SK-N-DZ (cell line): ENCODE measurements at places on chromosomes 3 and 15.
A peak's percentile ranks its signal among the peaks of the same experiment; 100 is the strongest.

DNA sequence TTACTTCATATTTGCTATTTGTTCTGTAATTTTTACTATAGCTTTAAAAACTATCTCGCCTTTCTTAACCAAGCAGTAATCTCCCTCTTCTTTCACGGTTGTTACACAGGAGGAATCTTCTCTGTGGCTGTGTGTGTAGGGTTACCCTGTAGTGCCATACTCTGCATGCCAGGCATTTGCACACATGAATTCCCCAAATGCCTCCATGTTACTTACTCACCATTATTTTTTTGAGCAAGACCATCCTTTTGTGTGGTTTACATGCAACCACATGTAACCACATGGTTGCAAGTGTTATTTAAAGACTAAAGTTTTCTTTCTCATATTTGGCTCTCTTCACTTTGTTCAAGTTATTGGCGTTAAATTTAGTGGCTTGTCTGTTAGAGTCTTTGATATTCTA, 45.5 kb downstream of the HPS3 start:
- no peak for DNase-seq

GRCh38 chr3:37491776-37492175, 317.4 kb upstream of the LRRFIP2 start:
- no peak for DNase-seq

GRCh38 chr15:86691091-86691663, 611.5 kb downstream of the AGBL1 start:
- DNase-seq, result peak; percentile 45

DNA sequence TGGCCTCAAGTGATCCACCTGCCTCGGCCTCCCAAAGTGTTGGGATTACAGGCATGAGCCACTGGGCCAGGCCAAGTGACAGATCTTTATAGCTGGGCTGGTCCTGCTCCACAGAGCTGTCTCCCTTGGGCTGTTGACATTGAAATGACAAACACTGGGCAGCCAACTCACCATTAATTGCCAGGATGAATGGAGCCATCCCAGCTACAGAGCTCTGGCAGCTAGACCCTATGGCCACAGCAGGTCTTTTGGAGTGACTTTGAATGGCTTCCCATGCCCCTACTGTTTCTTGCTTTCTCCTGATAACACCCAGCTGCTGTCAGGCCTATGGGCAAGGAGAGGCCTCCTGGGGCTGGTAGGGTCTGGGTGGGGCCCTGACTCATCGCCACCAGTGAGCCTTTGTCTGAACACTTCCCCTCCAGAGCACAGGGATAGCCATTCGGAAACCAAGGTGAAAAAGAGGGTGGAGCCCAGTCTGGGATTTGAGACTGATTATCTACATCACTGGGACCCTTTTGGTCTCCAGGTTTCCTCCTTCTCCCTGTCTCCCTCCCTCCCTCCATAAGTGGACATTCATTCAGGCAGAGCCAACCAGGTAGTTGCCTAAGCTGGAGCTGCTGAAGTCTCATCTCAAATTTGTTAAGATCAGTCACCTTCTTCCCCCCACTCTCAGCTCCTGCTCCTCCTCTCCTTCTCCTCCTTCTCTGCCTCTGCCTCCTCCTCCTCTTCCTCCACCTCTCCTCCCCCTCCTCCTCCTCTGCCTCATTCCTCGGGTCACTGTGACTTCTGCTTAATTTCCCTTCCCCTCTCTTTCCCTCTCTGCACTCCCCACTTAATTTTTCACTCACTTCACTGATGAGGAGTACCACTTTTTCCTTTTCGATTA, 34.0 kb downstream of the BHLHE40 start:
- DNase-seq, result no peak

DNA sequence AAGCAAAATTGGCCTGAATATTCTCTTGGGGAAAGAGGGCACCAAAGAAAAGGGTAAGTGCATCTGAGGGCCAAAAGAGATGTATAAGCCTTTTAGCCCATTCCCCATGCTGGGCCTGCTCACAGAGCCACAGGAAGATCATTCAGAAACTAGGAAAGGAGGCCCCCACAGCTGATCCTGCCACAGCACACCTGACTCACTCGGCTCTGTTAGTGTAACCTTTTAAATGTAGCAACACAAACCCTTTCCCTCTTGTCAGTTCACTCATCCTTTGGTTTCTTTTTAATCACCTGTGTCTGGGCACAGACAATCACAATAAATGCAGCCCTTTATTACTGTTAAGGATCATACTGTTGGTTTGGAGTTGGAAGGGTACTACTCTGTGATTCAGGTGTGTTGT, 69.9 kb downstream of the PDCD6IP start:
- DNase-seq, result no peak

DNA sequence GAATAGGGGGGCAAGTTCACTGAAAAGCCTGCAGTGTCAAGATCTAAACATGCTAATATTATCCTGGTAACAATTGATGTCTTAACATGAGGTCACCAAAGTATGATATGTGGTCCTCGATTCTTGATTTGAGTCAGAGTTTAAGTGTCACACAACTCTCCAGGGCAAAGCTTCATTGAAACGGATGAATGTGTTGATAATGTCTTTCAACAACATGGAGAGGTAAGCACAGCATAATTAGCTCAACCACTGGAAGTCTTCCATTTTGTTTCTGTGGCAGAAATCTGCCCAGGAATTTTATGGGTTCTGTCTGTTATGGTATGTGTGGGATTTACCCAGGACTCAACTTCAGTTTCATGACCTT, 591.5 kb downstream of the ZNF385D start:
- no peak for DNase-seq

DNA sequence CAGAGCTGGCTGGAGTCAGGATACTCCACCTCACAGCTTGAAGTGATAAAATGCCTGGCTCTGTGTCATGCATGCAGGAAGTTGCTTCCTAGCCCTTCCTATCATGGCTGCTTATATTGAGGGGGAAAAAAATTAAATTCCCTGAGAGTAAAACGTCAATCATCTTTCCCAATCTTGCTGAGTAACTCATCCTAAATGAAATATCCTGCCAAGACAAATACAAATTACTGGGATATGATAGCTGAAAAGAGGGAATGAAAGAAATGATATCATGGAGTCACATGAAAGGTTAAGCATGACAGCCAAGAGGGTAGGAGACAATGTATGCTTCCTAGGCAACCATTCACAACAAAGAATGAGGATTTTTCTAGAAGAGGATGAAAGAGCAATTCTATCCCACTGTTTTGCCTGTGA, 110.6 kb downstream of the ABI3BP start:
- no peak for DNase-seq

DNA sequence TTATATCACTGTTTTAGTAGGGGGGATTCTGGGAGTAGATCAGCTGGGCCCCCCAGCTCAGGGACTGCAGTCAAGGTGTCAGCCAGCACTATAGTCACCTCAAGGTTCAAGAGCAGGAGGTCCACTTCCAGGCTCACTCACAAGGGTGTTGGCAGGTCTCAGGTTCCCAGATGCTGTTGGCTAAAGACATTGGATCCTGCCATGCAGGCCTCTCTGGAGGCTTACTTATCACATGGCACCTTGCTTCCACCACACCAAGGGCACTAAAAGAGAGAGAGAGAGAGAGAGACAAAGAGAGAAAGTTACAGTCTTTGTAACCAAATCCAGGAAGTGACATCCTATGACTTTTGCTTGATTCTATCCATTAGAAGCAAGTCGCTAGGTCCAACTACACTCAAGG, 7.5 kb upstream of the PPP1R14D start:
- DNase-seq, result no peak

GRCh38 chr3:7188551-7188950, 327.6 kb downstream of the GRM7 start:
- DNase-seq, result no peak

- DNase-seq, result peak; percentile 38
These were observed 61.1 kb downstream of the XXYLT1 start for GRCh38 chr3:195209847-195210265.

DNA sequence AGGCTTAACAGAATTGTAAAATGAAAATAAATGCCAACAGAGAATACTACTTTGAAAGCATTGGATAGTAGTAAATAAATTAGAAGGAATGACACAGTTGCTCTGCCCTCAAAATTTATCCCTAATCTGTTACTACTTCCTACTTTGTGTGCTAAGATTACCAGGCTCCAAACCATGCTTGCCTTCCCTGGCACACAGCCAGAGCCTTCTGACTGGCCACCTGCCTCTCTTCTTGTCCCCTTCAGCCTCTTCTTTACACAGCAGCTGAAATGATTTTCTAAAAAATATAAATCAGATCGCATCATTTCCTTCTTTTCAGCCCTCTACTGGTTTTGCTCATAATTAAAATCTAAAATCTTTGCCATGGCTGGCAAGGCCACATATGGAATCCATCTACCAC, 334.1 kb downstream of the FHIT start:
- DNase-seq, result no peak

DNA sequence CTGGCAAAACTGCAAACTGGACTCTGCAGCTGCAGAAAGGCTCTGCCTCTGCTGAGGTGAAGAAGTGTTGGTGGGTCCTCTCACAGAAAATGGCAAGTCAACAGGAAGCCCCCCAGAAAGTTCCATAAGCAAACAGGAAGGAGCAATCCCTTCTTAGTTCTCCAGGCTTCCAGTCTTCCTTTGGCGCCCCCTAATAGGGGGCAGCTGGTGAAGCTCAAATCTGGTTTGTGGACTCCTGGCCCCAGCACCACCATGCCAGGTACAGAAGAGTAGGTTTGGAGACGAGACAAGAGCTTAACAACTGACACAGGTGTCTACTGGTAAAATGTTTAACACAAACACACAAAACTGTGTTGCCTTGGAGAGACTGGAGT, 35.5 kb downstream of the LEO1 start:
- DNase-seq, result no peak

- no peak for DNase-seq
These were observed 76.1 kb upstream of the SPATA16 start for GRCh38 chr3:173217127-173217526.

DNA sequence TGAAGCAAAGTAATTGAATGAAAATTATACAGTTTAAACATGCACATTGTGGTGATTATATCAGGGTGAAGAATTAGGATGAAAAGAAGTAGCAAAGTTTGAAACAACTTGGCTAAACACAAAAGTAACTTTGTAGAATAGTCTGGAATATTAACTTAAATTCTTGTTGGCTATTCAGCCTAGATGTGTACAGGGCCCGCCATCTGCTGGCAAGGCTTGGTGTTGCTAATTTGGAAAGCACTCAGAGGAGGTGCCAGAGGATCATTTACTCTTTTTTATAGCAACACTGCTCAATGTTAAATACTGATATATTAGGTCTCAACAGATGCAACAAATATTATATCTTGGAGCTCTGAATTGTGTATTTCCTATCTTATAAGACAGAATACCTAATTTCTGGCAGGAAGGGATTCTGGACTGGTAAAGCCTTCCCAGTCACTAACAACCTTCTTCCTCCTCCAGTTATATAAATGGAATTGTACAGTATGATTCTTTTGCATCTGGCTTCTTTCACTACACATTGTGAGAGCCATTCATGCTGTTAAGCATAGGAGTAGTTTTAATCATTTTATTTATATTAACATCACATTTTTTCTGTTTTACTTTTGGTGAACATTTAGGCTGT, 36.1 kb downstream of the TTC23 start:
- DNase-seq, result peak; percentile 58

DNA sequence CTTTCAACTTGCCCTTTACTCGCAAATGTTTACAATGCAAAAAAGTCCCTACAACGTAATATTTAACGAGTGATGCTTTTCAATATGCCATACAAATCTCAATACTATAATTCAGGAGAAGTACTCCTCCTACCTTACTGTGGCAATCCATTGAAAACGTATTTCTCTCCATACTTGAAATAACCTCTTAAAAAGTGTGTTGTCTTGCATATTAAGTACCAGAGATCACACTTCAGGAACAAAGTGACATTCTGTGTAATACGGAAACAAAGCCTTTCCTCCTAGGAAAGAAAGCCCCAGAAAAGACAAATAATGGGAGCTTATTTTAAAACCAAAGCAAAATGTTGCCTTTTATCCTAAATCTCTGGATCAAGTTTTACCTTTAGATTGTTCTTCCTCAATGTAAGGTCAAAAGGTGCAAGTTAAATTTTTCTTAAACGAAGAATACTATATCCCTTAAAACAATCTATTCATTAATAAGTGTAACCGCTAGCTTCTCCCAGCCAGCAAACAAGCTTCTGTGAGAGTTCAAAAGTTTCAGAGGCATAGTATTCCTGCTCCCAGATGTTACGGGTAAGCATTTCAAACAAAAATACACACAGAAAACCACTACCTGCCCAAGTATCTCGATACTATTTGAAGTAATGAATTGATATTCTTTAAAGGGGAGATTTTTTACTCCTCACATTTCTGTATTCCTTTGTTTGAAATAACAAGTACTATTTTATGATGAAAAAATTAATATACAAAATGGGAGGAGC, 1.7 kb downstream of the TJP1 start:
- no peak for DNase-seq

DNA sequence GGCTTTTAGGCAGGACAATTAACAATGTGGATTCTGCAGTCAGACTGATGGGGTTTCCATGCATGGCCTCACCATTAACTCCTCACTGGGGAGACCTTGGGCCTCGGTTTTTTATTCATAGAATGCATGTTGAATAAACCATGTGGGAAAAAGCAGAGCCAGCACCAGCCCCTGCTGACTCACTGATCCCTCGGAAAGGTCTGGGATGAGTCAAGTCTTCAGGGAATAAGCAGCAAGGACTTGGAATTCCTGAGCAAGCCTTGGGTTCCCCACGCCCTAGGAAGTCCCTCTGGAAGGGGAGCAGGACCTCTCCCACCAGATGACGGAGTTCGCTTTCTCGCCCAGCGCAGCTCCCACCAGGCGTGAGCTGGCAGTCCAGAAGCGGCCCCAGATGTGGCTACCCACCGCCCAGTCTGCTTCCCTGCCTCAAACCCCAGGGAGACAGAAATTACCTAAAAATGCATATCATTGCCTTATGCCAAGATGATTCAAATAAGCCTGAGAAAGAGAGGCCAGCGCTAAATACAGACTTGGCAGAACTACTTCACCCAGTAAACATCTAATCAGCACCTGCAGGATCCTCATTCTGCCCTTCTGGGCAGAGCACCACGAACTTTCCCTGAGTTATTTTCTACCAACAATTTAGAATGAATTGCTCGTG, 45.4 kb downstream of the BTD start:
- no peak for DNase-seq

- DNase-seq, result no peak
These were observed 40.4 kb downstream of the CACNA1D start for GRCh38 chr3:53534676-53535400.
